Esophagus muscularis mucosa (tissue), 4 donors: ENCODE measurements at places on chromosomes 7 and 10. TPM values are rescaled to one million over a fixed set of nuclear protein-coding genes. Genes with fewer than 3 reads are reported as not detected.

DNA sequence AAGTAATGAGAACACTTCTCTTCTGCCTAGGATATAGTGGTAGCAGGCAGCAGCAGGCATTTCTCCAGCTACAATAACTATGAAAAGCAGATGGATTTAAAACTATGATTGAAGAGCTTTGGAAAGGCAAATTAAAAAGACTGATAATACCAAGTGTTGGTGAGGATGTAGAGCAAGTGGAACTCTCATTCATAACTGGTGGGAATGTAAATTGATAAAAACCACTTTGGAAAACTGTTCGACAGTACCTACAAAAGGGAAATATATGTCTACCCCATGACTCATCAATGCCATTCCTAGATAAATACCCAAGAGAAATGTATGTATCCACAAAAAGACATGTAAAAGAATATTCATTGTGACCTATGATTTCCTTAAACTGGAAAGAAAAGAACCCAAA, 14.6 kb downstream of the ARMC3 start:
- H3K27ac ChIP-seq: no peak overlapping the region
- H3K4me1 ChIP-seq: no peaks in the 10 kb centered on the region

LRRC18 gene
- not detected for total RNA-seq

GRCh38 chr10:123501148-123501547, 165.0 kb upstream of the GPR26 start:
- no peak overlapping the region for H3K4me3 ChIP-seq
- DNase-seq: no peak
- H3K27me3 ChIP-seq: no peaks in the 10 kb centered on the region
- H3K4me1 ChIP-seq: no peaks in the 10 kb centered on the region
- no peak overlapping the region for H3K27ac ChIP-seq
- no peaks in the 10 kb centered on the region for H3K36me3 ChIP-seq

PRRT4 gene
- total RNA-seq: not detected

DNA sequence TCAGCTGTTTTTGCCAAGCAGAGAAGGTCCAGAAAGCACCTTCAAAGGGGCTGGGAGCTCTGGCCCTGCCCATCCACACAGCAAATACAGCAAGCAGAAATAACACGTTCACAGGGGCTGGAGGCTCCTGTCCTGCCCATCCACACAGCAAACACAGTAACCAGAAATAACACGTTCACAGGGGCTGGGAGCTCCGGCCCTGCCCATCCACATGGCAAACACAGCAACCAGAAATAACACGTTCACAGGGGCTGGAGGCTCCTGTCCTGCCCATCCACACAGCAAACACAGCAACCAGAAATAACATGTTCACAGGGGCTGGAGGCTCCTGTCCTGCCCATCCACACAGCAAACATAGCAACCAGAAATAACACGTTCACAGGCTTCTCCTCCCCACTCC, 558.1 kb downstream of the PTPRN2 start:
- no peaks in the 10 kb centered on the region for H3K27me3 ChIP-seq
- H3K4me1 ChIP-seq: no peaks in the 10 kb centered on the region
- no peak overlapping the region for H3K27ac ChIP-seq
- no peak for DNase-seq

HGF gene
- 5.9 TPM for total RNA-seq
